Hematopoietic multipotent progenitor cell treated with erythropoietin and hydrocortisone succinate and interleukin-3 and kit ligand, for 8 days (in vitro differentiated cells): ENCODE measurements at places on chromosomes 4 and X.

- peak; percentile 5 for DNase-seq
These were observed 32.9 kb upstream of the GPR78 start for GRCh38 chr4:8547108-8547911.

DNA sequence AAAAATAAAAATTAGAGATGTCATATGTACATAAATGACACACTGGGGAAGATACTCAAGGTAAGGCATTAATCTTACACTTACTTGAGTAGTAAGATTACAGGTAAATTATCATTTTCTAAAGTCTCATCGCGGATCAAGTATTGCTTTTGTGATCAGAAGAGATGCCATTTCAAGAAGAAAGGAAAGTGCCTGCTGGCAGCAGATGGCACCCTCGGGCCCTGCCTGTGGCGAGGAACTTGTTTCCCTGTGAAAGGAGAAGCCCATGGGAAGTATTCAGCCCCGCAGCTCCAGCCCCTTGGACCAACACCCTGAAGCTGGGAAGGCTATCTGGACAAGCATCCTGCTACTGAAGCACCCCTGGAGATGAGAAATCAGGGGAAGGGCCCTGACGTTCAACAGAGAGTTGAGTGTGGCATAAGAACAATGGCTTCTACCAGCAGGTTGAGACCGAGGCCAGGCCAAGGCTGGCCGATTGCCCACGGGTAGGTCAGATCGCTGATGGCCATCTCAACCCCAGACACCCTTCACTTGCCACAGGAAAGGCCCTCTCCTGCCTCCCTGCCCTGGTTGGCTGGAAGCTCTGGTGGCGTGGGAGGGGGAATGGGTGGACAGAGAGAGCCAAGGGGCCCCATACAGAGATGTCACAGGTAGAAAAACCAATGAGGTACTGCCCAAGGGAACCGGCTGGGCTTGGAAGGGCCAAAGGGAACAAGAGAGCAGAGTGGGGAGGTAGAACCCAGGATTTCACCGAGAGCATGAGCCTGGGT, 18.8 kb upstream of the MXD4 start:
- DNase-seq, result no peak

DNA sequence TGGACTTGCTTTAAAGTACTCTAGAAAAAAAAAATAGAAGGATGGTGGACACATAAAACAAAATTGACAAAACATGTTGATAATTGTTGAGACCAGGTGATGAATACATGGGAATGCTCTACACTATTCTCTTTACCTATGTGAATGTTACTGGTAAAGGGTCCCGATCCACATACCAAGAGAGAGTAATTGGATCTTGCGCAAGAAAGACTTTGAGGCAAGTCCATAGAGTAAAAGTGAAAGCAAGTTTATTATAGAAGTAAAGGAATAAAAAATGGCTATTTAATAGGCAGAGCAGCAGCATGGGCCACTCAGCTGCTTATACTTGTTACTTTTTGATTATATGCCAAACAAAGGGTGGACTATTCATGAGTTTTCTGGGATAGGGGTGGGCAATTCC, 34.0 kb upstream of the PRR32 start:
- no peak for DNase-seq

DNA sequence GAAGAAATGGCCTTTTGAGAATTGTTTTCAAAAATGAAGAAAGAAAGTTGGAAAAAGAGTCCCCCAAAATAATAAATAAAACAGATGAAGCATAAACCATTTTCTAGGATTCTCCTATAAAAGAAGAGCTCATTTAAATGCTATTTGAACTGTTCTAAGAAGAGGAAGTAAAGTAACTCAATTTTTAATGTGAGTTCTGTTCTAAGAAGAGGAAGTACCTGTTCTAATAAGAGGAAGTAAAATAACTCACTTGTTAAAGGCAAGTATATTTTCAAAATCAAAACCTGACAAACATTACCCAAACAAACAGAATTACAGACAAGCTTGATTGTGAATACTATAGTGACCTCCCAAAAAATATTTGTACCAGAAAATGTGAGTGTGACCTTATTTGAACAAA, 1326.3 kb downstream of the C4orf33 start:
- DNase-seq, result no peak

- DNase-seq, result no peak
These were observed 91.3 kb upstream of the DCLK2 start for GRCh38 chr4:149986917-149987316.

DNA sequence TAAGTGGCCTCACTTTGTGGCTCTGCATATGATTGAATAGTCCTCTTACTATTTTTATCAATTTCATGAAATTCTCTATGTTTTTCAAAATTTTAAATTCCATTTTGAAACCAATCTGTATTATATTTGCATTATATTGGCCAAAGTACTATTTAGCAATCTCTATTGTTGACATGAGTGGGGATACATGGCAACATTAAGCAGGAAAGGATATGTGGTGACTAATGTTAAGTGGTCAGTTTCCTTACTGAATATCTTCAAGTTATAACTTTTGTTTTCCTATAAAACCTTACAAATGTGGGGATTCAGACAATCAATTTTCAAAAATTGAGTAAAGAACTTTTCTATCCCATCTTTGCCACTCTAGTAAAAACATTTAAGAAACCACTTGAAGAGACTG, 10.2 kb downstream of the BBS7 start:
- no peak for DNase-seq

- DNase-seq, result no peak
These were observed 110.3 kb upstream of the SCML1 start for GRCh38 chrX:17627026-17627425.

- DNase-seq, result no peak
These were observed 2.3 kb upstream of the RGS12 start for GRCh38 chr4:3290476-3290875.

GRCh38 chr4:157996061-157997028, 176.5 kb downstream of the GASK1B start:
- DNase-seq, result no peak

DNA sequence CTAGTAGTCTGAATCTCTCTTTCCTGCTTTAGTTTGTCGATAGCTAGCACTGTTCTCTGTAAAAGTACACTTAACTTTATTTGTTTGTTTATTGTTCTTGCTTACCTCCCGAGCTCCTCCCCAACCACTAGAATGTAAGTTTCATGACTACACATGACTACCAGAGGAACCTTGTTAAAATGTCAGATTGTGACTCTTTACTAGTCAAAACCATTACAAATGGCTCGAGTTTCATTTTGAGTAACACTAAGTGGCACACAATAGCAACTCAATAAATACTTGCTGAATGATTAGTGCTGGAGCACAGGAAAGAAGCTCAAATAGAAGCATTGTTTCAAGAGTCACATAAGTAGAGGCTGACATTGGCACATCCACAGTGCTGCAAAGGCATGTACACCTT, 116.1 kb downstream of the MAPK10 start:
- no peak for DNase-seq

- DNase-seq, result no peak
These were observed 1443.3 kb downstream of the RAPGEF2 start for GRCh38 chr4:160546201-160546600.

GRCh38 chr4:17688011-17688441, 73.6 kb downstream of the MED28 start:
- no peak for DNase-seq

DNA sequence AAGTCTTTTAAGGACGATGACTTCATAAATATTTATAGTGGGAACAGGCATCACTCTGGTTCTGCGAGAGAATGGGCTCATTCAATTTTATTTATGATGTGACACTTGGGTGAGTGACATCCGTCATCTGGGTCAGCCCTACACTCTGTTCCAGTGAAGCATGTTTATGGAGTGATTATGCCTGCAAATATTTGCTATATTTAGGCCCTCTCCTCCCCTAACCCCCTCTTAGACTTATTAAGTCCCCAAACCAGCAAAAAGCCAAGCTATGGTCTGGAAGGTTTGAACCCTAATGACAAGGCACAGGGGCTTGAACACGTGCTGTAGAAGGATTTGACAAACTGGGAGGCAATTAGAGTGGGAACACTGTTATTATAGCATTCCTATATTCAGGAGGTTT, 55.9 kb downstream of the C4orf51 start:
- no peak for DNase-seq

GRCh38 chr4:154332681-154333421, 158.7 kb downstream of the DCHS2 start:
- DNase-seq, result peak; percentile 58

DNA sequence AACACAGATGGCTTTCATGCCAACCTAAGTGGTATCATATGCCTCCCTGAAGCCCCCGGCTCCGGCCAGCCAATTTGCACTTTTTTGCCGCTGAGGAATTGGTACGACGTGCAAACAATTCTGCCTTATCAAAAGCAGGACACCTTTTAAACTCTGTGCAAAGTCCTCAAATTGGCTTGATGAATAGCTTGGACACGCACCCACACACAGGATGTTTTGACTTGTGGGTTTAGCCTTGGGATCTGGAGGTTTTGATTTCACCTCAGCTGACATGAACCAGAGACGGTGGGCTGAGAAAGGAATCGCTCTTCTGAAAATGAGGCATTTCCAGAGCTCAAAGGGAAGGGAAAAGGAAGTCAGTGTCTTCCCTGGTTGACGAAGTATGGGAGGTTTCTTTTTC, 110.8 kb upstream of the SHOX start:
- DNase-seq, result no peak

DNA sequence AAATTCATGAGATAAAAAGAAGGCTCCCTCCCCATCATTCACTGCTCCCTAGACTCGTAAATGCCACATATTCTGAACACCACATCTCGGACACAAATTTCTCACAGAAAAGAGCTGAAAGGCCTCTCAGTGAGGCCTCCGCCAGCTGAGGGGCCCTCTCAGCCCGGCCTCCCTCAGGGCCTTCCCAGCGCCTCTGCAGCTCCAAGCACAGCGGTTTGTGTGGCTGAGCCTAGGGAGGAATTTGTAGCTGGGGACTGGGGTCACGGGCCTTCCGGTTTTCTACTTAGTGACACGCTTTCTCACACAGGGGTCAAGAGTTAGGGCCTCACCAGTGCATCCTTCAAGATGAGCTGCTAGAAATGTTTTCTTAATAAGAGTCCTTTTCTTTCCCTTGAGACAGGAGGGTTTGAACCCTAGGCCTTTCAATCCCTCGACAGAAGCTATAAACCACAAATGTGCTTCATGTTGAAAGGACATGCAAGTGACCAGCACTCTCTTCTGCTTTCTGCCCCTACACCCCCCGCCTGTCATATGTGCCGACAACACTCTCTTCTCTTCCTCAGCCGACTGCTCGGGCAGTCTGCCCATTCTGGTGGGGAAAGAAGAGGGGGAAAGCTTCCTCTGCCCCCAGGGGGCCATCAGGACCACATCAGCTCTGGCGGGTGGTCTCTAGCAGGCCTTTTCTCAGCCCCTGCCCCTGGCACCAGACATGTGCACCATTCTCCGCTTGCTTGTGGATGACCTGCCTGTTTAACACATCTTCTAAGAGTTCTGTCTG, 104.9 kb downstream of the CHIC2 start:
- DNase-seq, result no peak

GRCh38 chr4:13470379-13470778, 13.8 kb downstream of the RAB28 start:
- no peak for DNase-seq

GRCh38 chr4:173001571-173001970, 167.0 kb upstream of the GALNT7 start:
- no peak for DNase-seq

DNA sequence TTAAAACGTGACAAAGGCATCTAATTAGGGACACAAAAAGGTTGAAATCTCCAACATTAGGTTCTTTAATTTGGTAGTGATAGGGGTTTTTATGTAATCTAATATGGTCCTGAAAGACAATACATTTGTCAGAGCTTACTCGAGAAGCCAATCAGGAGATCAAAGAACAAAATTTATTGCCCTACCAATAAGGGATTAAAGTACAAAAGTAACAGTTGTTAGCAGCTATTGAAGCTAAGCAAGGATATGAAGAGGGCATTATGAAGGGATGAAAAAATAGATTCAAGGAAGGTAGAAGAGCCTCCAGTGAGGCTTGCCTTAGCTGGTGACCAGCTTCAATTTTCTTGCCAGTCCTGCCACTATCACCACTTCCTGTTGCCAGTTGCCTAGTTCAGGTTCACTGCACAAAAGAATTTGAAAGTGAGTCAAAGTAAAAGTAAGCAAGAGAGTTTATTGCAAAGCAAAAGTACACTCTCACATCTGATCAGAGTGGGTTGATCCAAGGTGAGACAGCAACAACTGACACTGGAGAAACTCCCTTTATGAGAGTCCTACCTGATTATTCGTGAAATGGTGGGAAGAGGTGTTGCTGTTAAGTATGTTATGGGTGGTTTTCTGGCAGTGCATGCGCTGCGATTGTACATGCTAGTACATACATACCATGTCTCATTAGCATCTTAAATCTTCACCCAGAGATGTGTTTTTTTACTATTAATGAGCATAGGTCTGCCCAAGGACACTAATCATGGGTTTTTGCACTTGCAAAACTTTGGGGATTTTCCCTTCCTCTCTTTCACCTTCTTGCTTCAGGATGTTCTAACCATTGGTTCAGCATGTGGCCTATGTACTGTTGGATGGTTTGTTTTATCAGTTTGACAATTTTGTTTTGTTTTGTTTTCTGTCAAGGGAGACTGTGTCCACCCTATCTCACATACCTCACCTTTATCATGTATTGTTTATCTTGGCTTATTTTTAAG, 263.2 kb upstream of the ITM2A start:
- DNase-seq, result no peak

GRCh38 chrX:28550331-28550872, 36.8 kb upstream of the IL1RAPL1 start:
- DNase-seq, result no peak

GRCh38 chrX:96403446-96403845, 281.2 kb upstream of the DIAPH2 start:
- no peak for DNase-seq

DNA sequence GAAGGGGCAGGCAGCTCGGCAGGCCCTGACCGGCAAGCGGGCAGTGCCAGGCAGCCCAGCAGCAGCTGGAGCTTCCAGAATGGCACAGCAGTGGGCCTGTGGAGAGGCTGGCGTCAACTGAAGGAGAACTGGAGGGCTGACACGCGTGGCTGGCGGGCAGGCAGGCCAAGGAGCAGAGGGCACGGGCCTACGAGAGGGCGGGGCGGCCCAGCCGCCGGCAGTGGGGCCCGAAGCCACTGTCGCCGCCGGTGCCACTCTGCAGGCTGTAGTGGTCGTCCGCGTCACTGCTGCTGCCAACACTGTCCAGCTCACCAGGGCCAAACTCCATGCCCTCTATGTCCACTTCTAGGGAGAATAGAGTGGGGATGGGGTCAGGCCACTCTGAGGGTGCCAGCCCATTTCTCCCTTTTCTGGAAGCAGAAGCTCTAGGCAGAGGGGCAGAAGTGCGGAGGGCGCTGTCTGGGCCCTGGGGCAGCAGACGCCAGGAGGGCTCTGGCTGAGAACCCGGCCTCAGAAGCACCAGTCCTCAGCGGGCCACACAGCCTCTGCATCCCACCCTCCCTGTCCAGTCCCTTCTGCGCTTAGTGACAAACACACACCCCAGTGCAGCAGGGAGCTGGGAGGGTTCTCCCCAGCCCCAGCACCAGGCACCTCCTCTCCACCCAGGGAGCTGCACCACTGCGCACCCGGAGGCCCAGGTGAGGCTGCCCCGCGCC, 8.6 kb upstream of the HAUS3 start:
- no peak for DNase-seq
